Vagina (tissue), 2 donors: ENCODE measurements at places on chromosomes 12 and 14.

- DNase-seq, result no peak
Observed at GRCh38 chr14:58817846-58818245, 180.1 kb downstream of the DACT1 start.

DNA sequence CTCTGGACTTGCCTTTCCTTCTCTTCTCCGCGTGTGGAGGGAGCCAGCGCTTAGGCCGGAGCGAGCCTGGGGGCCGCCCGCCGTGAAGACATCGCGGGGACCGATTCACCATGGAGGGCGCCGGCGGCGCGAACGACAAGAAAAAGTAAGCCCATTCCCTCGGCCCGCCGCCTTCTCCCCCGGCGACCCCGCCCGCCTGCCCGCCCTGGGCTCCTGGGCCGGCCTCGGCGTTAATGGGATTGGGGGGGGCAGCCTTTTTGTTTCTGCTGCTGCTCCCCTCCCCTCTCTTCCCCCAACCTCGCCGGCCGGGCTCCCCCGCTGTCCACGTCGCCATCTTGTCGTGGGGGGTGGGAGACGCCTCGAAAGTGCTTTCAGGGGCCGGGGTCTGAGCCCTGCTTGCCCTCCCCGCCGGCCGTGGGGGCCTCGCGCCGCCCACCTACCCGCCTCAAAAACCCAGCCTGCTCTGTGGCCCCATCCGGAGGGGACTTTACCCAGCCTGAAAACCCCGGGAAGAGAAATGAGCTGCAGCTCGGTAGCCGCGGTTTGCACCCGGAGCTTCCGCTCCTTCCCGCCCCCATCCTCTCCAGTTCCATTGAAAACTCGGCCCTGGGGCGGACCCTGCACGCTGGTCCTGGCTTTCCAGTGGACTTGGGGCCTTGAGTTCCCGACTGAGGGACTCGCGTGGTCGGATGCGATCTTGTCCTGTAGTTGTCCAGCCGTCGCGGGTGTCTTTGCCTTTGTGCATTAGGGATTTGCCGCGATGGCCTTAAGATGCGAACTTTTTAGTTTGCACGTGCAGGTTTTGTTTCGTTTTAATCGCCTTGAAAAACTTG lies 598 bp downstream of the HIF1A start:
- DNase-seq, result no peak

DNA sequence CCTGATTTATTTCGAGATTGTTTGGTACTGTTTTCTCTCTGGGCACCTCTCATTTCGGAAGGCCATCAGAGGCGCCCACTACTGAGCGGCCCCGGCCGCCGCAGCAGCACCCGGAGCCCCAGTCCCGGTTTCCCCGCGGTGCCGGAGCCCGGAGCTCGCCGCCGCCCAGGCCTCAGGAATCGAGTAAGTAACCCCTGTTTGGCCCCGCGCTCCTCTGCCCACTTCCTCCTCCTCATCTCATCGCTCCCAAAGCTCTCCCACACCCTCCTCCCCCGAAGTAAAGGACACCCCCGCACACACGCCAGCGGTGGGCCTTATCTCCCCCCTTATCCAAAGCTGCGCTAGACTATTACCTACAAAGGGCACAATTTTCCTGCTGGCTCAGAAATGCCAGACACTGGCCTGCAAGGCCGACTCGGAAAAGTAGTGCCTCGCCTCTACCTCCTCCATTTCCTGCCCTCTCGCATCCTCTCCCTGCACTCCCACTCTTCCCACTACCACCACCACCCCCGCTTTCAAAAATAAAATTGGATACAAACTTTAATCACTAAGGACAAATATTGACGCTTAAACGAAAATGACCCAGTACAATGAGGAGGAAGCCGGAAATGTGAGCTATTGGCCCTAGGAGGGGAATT lies 637 bp upstream of the FOXG1 start:
- DNase-seq, result no peak

GRCh38 chr12:12505544-12506495 lies 56.8 kb downstream of the DUSP16 start:
- no peak for DNase-seq

GRCh38 chr12:100229036-100229635 lies 28.5 kb downstream of the ACTR6 start:
- DNase-seq, result no peak

GRCh38 chr12:84913129-84913515 lies 523 bp upstream of the SLC6A15 start:
- DNase-seq, result no peak

- DNase-seq, result no peak
Observed at GRCh38 chr14:34732802-34733201, 18.4 kb upstream of the CFL2 start.

DNA sequence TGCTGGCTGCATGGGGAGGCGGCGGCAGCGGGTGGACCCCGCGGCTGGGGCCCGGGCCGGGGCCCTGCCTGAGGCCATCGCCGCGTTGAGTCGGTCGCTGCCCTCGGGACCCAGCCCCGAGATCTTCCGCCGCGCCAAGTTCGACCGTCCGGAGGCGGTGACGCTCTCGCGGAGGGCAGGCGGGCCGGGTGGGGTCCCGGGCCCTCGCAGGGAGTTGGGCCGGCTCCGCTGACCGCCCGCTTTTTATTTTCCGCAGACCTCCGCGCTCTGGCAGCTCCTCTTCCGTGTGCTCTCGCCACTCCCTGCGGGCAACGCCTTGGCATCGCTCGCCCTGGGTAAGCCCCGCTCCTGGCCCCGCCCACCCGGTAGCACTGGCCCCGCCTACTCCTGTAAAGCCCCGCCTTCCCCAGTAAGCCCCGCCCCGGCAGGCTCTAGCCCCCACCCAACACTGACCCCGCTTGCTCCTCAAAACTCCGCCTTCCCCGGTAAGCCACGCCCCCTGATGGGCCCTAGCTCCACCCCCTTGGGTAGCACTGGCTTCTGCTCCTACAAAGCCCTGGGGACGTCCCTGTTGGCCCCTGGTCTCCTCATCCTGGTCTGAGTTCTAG lies 424 bp downstream of the TEDC1 start:
- no peak for DNase-seq

GRCh38 chr12:40792792-40793386 lies 100.7 kb downstream of the CNTN1 start:
- DNase-seq, result no peak

GRCh38 chr14:21103411-21103709 lies 2.5 kb downstream of the TMEM253 start:
- DNase-seq, result no peak

- no peak for DNase-seq
Observed at GRCh38 chr12:124523071-124523470, 44.3 kb downstream of the NCOR2 start.

GRCh38 chr12:39581592-39581991 lies 38.0 kb downstream of the ABCD2 start:
- DNase-seq, result no peak

DNA sequence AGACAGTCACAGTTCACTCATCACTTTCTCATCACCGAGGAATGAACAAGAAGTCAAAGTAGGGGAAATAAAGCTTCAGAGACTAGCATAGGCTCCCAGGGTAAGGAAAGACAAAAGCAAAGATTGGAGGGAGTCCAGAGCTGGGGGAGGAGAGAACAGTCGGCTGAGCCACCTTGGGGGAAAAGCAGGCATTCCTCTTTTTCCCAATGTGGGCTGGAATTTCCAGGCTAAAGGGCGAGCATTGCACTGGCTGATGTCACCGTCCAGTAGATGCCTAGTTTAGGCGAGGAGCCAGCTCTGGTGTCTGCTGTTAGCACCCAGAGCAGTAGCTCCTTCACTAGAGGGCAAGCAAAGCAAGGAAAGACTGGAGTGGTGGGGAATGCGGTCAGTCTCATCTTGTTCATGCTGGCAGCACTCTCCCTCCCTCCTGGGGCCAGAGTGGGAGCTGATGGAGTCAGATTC lies 8.5 kb upstream of the KRT75 start:
- no peak for DNase-seq

GRCh38 chr12:47887529-47887928 lies 17.3 kb downstream of the VDR start:
- DNase-seq, result no peak

DNA sequence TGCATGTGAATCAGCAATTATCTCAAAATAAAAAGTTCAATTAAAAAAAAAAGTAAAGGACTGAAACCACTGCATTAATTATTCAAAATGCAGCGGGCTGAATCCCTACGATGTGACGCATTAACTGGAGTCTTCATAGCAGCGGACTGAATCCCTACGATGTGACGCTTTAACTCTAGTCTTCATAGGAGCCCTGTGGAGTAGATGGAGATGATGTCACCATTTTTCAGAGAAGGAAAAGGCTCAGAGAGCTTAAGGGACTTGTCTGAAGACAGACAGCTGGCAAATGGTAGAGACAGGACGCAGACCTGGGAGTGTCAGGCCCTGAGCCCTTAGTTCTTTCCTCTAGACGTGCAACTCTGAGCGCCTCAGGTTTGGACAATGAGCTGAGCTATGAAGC lies 168.0 kb upstream of the MYL2 start:
- DNase-seq, result no peak

DNA sequence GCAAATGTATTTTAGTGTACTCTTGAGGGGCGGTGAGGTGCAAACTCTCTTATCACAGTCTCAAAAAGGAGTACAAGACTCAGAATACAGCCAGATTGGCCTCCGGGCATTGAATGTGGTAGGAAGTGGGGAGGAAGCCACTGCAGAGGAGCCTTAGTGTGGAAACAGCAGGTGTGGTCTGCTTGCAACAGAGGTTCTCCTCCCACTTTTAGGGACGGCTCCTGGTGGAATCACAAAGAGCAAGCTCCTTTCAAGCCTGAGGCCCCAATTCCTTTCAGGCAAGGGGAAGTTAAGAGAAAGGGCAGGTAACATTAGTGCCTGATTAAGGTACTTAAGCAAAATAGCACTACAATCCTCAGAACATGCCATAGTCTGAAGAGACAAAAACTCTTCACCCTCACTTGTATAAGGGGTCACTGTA lies 23.7 kb upstream of the SLC2A3 start:
- DNase-seq, result no peak

GRCh38 chr14:61331992-61332657 lies 10.7 kb downstream of the PRKCH start:
- no peak for DNase-seq

DNA sequence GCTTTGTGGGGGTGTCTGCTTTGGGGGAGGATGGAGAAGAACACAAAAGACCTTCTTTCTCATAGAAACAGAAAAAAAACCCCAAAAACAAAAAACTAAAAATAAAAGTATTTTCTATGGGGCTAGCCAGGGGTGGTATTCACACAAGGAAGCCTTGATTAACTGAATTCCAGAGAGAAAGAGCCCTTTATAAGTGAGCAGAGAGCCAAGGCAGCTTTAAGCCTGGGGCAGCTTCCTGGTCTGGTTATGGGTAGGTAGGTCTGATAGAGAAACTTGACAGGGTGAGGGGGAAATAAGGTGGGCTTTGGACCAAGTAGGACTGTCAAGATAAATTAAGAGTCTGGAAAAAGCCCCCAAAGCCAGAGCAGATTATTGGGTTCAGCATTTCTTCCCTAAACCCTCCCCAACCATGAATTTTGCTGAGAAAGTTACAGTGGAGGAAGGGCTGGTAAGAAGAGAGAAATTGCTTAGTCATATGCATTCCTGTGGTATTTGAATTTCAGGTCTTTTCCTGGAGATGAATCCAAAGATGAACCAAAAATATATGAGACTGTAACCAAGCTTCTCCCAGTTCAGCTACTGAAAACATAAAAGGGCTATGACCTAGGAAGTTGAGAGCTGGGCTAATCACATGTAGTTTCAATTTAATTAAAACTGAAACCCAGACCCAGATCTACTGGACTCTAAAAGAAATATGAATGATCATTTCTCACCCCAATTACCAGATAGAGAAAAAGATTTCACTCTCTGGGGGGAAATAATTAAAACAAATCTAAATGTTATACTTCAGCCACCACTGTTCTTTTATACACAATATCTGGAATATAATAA lies 144.8 kb downstream of the TBC1D30 start:
- no peak for DNase-seq

- DNase-seq, result no peak
Observed at GRCh38 chr14:99239661-99240092, 32.3 kb downstream of the BCL11B start.

GRCh38 chr14:63752449-63753169 lies 24.7 kb upstream of the SGPP1 start:
- no peak for DNase-seq

- no peak for DNase-seq
Observed at GRCh38 chr14:91877376-91877915, 10.1 kb upstream of the TC2N start.

DNA sequence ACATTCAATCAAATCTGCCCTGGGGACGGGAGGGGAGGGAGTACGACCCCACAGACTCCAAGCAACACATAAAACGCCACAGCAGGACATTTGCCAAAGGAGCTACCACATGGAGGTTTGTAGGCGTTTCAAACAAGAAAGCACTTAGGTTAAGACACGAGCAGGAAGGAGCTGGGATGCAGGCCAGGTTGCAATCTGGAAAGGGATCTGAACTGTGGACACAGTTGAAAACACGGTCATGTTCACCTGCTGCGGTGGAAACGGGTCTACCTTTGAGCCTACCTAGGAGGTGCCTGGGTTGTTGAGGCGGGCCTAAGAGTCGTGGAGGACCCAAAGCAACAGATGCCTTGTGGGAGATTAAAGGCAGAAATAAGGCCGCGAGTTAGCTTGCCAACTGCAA lies 18.4 kb downstream of the PRKAB1 start:
- DNase-seq, result no peak

- no peak for DNase-seq
Observed at GRCh38 chr14:103730490-103731035, 15.0 kb downstream of the ZFYVE21 start.

DNA sequence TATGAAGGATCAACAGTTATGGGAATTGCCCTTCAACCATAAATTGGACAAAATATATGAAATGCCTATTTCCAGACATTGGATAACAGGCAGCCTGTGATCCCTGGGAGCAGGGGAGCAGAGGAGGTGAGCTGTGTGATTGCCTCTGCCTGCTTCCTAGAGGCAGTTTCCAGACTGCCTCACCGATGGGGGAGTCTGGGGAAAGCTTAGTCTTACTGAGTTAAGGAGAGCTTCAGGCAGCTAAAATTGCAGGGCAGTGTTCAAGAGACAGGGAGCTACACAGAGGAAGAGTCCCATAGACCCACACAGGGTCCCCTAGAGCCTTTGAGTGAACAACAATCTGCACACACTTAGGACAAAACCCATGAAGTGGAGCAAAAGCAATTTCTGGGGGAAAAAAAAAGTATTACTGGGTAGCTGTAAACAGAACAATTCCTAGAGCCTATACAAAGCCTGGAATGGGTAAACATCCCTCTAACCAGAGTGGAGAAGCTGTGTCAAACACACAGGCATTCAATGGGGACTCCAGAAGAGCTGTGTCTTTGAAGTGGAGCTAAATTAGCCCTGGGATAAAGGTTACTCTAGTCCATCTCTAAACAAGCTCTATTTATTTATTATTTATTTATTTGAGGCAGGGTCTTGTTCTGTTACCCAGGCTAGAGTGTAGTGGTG lies 48.3 kb upstream of the ACTN1 start:
- no peak for DNase-seq

GRCh38 chr14:94290197-94290596 lies 2.9 kb downstream of the SERPINA10 start:
- no peak for DNase-seq

- DNase-seq, result no peak
Observed at GRCh38 chr12:131607658-131608447, 103.0 kb upstream of the SFSWAP start.

- no peak for DNase-seq
Observed at GRCh38 chr12:57154076-57154475, 6.7 kb upstream of the LRP1-AS start.

- DNase-seq, result no peak
Observed at GRCh38 chr12:7112041-7112440, 3.0 kb upstream of the C1RL start.

- DNase-seq, result no peak
Observed at GRCh38 chr14:105858676-105859025, 332.3 kb downstream of the TMEM121 start.
